ENCODE measurements at places on chromosomes 4 and X. TPM values are rescaled to one million over a fixed set of nuclear protein-coding genes. Genes with fewer than 3 reads are reported as not detected.

GRCh38 chr4:71765821-71766383 lies 18.0 kb downstream of the GC start:
- no peaks in the 10 kb centered on the region for H3K36me3 ChIP-seq
- H3K27me3 ChIP-seq = no peaks in the 10 kb centered on the region
- H3K4me1 ChIP-seq = no peaks in the 10 kb centered on the region
- no peak for DNase-seq

DNA sequence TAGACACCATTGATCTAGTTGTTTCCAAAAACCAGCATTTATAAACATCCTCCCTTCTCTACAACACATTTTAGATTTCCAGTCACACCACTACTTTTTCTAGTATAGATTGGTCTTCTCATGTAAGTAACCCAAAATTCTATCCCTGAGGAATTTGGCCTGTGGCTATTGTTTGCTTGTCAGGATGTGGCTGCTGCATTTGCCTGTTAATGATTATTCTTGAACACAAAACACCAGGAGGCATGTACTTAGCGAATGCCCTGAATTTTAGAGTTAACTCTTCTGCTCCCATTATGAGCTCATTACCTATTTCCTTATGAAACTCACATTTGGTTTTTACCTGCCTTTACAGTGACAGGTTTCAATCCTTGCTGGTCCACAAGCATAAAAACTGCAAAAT lies 102.0 kb upstream of the FSTL5 start:
- H3K27me3 ChIP-seq = no peaks in the 10 kb centered on the region
- H3K36me3 ChIP-seq = no peaks in the 10 kb centered on the region
- H3K4me1 ChIP-seq = no peaks in the 10 kb centered on the region
- no peak for DNase-seq

DNA sequence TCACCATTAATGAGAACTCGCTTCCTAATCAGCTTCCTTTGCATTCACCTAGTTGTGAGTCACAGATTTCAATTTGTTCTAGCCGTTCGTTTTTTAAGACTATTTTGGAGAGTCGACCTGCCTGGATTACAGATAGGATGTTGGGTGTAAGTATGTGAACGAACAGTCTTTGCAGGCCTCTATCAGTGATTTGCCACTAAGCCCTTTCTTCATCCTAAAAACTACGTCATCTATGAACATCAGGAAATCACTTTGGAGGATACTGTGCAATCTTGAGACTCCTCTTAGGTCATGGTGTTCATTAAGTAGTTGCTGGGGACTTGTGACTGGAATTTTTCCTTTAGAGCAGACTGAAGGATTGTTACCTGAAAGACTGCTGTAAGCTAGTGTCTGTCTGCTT lies 1.1 kb downstream of the POLA1 start:
- DNase-seq = no peak
- H3K27me3 ChIP-seq = no peaks in the 10 kb centered on the region
- no peaks in the 10 kb centered on the region for H3K36me3 ChIP-seq
- no peaks in the 10 kb centered on the region for H3K4me1 ChIP-seq
- no peak overlapping the region for H3K4me3 ChIP-seq

GRCh38 chr4:92021203-92021602 lies 282.6 kb upstream of the GRID2 start:
- H3K4me1 ChIP-seq = no peaks in the 10 kb centered on the region
- no peak for DNase-seq
- H3K27me3 ChIP-seq = no peaks in the 10 kb centered on the region
- no peaks in the 10 kb centered on the region for H3K36me3 ChIP-seq

Gene FATE1
- 0.09 TPM for polyA plus RNA-seq

Gene HS6ST2
- 0.97 TPM for polyA plus RNA-seq
